ENCODE measurements at places on chromosomes 2 and 18.

DNA sequence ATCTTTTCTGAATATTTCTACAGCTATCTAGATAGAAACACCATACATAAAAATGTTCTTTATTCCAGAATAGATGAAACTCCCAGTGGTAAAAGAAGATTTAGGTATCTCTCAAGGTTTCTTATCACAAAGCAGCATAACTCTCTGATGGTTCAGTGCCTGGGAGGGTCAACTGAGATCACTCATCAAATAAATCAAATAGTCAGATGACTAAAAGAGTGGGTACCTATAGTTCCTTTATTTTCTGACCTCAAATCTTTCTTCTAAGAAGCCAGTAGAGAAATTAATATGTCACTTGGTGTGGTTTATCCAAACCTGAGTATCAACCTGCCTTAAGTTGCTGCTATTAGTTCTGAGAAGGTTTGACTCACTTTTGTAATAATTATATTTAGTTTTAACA is 120.9 kb downstream of the TMEFF2 start:
- DNase-seq = no peak

DNA sequence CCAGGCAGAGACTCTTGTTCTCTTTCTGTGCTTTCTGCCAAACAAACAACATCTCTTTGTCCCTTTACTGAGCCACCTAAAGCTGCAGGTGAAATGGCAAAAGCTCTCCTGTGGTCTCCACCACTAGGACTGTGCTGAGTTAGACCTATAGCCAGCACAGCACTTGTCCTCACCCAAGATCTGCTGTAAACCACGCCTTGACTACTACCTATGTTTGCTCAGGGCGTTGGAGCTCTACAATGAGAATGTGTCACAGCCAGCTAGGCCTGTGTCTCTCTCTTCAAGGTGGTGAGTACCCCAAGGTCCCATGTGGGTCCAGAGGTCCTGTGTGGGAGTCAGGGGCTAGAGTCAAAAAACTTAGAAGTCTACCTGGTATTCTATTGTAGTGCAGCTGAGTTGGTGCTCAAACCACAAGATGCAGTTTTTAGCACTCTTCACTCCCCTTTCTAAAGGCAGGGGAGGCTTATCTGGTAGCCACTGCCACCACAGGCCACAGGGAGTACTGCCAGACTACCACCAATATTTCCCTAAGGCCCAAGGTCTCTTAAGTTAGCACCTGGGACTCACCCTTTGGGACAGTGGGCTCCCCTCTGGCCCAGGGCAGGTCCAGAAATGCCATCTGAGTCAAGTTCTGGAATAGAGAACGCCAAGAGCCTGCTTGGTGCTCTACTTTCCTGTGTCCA is 96.8 kb upstream of the RPRM start:
- no peak for DNase-seq

DNA sequence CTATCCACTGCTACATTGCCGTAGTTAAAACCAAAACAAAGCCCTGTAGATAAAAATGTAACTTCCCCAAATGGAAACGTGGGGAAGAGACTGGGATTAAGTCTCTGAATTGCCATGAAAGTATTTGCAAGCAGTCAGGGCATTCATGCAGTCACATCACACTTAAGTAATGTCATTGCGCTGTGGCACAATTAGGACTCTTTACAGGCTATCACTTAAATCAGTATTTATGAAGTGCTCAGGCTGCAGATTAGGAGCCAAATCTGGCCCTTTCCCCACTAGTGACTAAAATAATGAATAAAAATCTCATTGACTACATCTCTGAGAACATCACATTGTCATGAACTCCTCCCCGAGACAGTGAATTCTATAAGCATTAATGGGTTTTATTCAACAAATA is 300.9 kb downstream of the ICOS start:
- no peak for DNase-seq

DNA sequence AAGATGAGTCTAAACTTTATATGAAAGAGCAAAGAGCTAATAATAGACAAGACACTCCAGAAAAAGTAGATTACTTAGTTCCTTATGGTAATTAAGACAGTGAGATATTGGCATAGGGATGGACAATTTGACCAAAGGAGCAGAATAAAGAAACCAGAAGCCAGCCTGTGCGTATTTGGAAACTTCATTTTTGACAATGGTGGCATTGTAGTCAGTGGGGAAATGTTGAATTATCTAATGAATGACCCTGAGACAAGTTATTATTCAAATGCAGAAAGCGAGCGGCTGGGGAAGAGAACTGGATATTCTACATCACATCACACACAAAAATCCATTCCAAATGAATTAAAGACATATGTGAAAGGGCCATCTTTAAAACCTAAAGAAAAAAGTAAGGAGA is 144.3 kb downstream of the DTNB start:
- no peak for DNase-seq

- no peak for DNase-seq
These were observed 10.0 kb downstream of the ATOH8 start for GRCh38 chr2:85763831-85764230.

DNA sequence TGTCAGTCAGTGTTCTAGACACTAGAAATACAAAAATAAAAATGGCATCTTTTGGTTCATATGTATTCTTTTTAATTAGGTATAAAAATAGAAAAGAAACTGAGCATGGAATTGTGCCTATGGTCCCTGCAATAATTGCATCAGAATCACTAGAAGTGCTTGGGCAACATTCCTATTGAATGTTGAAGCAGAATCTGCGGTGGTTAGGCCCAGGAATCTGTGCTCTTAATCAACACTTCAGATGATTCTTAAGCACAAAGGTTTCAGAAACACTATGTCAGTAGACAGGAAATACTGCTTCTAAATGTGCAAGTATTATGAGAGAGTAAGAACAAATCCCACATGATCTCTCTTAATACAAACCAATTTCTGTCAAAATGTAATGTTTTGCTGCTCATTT is 20.3 kb upstream of the RBBP8 start:
- no peak for DNase-seq
